A375 (cell line): ENCODE measurements at places on chromosomes 4 and X. TPM values are rescaled to one million over a fixed set of nuclear protein-coding genes. Genes with fewer than 3 reads are reported as not detected.

Gene MID1
- 12.8 and 22.7 TPM in 2 replicates for total RNA-seq

Gene PABPC1L2B
- total RNA-seq = 0.19 TPM in 1 of 2 replicates, not detected in the other

Gene SRPX2
- 16.0 and 17.7 TPM in 2 replicates for total RNA-seq

Gene CLCN4
- total RNA-seq = 2.6 and 3.1 TPM in 2 replicates

Gene FAM133A
- 0.38 and 0.42 TPM in 2 replicates for total RNA-seq

Gene CXorf49
- total RNA-seq = not detected in 2 replicates

Gene MGAT4D
- not detected in 2 replicates for total RNA-seq

Gene HMGN5
- 0.32 and 1.4 TPM in 2 replicates for total RNA-seq

Gene ZCCHC18
- 3.0 TPM in 2 replicates for total RNA-seq

Gene NPY2R
- total RNA-seq = not detected in 2 replicates

Gene GBA3
- not detected in 2 replicates for total RNA-seq

Gene UTP3
- total RNA-seq = 26.1 and 34.2 TPM in 2 replicates

Gene SATL1
- total RNA-seq = not detected in 2 replicates

Gene UGT2B11
- total RNA-seq = not detected in 2 replicates

Gene LEF1
- total RNA-seq = 30.4 and 33.9 TPM in 2 replicates

Gene IL1RAPL2
- not detected in 2 replicates for total RNA-seq

Gene CT47B1
- total RNA-seq = not detected in 2 replicates

Gene CCNA2
- 63.8 and 66.1 TPM in 2 replicates for total RNA-seq

Gene SPRY1
- 14.6 and 18.2 TPM in 2 replicates for total RNA-seq

Gene SMIM10L2A
- total RNA-seq = 0.08 and 0.23 TPM in 2 replicates

Gene EDNRA
- total RNA-seq = 1.2 and 3.4 TPM in 2 replicates

Gene PPEF2
- total RNA-seq = not detected in 2 replicates

Gene PTPN13
- total RNA-seq = 12.1 and 13.1 TPM in 2 replicates

Gene RPS6KA6
- total RNA-seq = not detected in 2 replicates

Gene RAB28
- total RNA-seq = 12.8 and 19.2 TPM in 2 replicates

Gene MAGEB2
- total RNA-seq = 0.15 and 0.29 TPM in 2 replicates

Gene DOCK11
- 5.5 and 9.1 TPM in 2 replicates for total RNA-seq

Gene CSN1S1
- not detected in 2 replicates for total RNA-seq

Gene GEMIN8
- 10.1 and 16.9 TPM in 2 replicates for total RNA-seq

Gene SUPT20HL2
- total RNA-seq = not detected in 2 replicates

Gene CTAG1A
- 581 and 722 TPM in 2 replicates for total RNA-seq

Gene ADAMTS3
- total RNA-seq = 5.0 and 5.2 TPM in 2 replicates

Gene LINC00632
- 5.1 and 6.6 TPM in 2 replicates for total RNA-seq

Gene NPFFR2
- total RNA-seq = 1.2 TPM in 1 of 2 replicates, not detected in the other

Gene RNF128
- total RNA-seq = 2.6 and 3.8 TPM in 2 replicates

Gene TMSB15A
- total RNA-seq = 0.68 and 1.4 TPM in 2 replicates

Gene SLC49A3
- 0.45 and 0.60 TPM in 2 replicates for total RNA-seq

Gene ZAR1
- total RNA-seq = 0.40 and 1.1 TPM in 2 replicates

Gene GLRA3
- total RNA-seq = not detected in 2 replicates

Gene HSFX4
- total RNA-seq = not detected in 2 replicates

Gene PARM1
- total RNA-seq = 0.19 and 0.32 TPM in 2 replicates
